T47D (cell line): ENCODE measurements at places on chromosomes 12 and 14.

GRCh38 chr12:130633771-130634170, 82.3 kb downstream of the RIMBP2 start:
- DNase-seq = no peak

DNA sequence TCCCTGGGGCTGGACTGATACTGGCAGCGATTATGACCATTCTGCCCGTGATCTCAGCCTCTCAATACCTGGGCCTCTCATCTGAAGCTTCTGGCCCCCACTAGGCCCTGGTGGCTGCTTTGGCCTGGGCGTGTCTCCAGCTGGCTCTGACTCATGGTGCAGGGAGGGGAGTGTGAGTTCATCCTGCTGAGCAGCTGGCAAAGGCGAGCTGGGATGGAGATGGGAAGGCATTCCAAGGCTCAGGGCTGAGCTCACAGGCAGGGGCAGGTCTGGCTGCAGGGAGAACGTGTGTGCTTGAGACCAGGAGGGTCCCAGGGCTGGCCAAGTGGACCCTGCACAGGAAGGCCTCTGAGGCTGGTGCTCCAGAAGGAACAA, 221.8 kb downstream of the TMEM121 start:
- DNase-seq = no peak

- no peak for DNase-seq
Measured at GRCh38 chr12:130156652-130157275, 5.5 kb upstream of the FZD10 start.

DNA sequence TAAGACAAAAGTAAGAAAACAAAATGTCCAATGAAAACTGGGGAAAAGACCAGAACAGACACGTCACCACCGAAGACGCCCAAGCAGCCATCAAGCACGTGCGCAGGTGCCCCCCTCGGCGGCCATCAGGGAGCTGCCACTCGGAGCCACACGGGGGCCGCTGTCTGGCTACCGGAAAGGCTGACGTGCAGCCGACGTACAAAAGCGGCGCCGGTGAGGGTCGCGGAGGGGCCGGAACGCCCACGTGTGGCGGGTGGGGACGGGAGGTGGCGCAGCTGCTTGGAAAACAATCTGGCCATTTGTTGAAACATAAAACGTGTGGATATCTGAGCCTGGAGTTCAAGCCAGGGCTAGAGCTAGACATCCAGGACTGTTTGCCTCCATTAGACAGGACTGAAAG, 60.7 kb downstream of the GALNT9 start:
- DNase-seq = no peak

GRCh38 chr12:100185361-100185894, 15.2 kb upstream of the ACTR6 start:
- no peak for DNase-seq

- no peak for DNase-seq
Measured at GRCh38 chr12:49233842-49234526, 30.9 kb upstream of the TUBA1C start.

DNA sequence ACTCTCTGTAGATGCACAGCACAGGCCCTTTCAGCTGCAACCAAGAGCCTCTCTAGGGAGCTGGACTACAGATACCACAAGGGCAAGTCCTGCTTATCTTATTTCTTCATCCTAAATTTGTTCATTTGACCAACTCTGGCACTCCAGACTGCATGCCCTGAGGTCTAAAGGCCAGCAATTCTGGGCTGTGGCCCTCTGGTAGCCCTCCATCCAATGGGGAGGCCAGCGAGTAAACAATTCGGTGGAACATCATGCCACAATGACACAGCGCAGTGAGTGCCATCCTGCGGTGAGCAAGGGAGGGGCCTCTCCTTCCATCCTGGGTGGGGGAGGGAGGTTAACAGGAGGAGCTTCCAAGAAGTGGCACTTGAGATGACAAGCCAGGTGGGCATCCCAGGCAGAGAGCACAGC, 652 bp upstream of the SELPLG start:
- no peak for DNase-seq

GRCh38 chr12:70241845-70242244, 1.4 kb upstream of the CNOT2 start:
- no peak for DNase-seq

DNA sequence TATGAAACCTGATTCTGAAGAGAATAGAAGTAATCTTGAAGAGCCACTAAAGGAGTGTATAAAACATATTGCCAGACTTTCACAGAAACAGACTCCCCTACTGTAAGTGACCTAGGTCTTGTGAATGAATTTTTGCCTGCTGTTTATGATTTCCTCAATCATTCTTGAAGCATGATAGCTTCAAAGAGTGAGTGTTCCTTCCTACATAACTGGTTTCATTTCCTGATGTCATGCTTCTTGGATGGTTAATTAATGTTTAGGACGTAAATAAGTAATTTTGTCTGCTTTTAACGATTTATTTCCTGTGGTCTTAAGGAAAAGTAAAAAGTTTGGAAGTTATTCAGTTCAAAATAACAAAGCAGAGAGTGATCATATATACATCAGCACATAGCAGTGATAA, 129.8 kb downstream of the PIK3C2G start:
- no peak for DNase-seq

- no peak for DNase-seq
Measured at GRCh38 chr12:122839907-122840554, 4.8 kb downstream of the HIP1R start.

DNA sequence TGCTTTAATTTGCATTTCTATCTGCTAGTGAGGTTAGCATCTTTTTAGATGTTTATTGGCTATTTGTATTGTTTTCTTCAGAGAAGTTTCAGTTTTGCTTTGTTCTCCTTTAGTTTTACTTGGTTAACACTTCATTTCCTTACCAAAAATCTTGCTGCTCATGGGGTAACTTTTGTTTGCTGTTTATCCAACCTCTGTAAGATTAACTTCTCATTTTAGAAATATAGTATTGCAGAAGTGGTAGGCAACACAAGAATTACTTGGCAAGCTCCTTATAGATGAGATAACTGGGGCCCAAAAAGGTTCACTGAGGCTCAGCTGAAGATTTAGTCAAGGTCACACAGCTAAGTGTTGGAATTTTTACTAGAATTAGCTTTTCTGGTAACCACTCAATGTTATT, 40.5 kb downstream of the ALKBH1 start:
- DNase-seq = no peak
